ENCODE measurements at places on chromosomes 7 and 10.
A peak's percentile ranks its signal among the peaks of the same experiment; 100 is the strongest.

- DNase-seq, result no peak
Measured at GRCh38 chr10:50346942-50347341, 95.6 kb upstream of the ASAH2 start.

DNA sequence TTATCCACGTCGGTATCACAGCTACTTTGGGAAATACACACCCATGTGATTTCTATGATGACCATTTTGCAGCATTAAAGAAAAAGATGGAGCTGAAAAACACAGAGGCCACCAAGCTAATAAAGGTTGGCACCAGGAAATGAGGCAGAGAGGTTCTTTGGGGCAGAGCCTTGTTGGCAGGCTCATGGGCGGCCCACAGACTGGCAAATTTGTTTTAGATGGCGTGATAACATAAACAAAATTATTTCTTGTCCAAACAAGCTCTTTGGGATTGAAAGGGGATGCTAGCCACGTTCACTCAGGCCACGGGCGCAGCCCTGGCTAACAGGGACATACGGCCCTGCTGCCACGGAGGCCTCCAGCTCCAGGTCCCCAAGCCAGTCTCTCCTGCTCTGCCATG is 135.9 kb upstream of the ZMIZ1 start:
- DNase-seq, result no peak

DNA sequence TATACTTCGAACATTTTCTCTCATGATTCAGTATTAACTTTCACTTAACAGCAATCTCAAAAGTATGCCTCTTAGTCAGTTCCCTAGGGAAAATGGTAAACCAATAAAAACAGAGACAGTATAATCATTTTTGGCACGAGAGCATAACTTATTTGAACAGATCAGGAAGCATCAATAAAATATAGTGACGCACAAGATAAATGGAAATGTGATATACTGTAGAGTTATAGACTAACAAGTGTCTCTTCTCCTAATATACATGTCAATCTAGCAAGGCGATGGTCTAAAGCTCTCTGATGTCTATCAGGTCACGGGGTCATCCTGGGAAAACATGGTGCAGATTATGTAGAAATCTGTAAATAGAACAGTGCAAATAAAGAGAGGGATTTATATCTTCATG is 131.6 kb downstream of the HGF start:
- DNase-seq, result no peak

DNA sequence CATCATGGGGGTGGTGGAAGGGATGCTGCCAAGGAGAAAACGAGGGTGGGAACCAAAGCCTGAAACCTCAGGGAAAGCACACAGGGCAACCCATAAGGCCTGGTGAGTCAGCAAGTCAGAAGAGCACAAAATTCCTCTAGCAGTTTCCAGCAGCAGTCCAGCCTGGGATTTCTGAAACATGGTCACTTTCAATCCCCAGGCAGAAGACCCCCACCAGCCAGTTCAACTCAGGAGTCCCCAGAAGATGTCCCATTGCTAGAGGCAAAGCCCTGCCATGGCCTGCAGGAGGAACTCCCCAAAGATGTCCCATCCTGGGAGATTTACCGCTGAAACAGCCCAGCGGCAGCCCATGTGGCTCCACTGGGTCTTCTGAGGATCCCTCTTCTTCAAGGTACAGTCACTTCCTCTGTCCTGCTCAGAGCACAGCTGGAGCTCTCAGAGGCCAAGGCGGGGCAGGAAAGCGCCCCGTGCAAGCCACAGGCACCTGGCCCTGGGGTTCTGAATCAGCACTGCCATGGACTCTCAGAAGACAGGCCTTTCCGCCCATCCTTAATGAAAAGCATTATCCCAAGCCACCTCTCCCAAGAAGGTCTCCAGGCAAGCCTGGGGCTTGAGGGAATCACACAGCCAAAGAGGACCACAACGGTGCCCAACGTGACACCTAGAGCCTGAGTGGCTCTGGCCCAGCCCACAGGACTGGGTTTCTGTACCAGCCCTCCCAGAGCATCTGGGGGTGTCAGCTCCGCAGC is 196.9 kb downstream of the GRID1 start:
- DNase-seq, result no peak

GRCh38 chr7:156816943-156817572 is 75.9 kb downstream of the LMBR1 start:
- no peak for DNase-seq

- DNase-seq, result no peak
Measured at GRCh38 chr7:129947049-129947448, 5.7 kb downstream of the UBE2H start.

GRCh38 chr10:47450442-47450841 is 33.5 kb downstream of the ANXA8 start:
- no peak for DNase-seq

GRCh38 chr7:25664593-25664992 is 436.3 kb upstream of the NPVF start:
- no peak for DNase-seq

- no peak for DNase-seq
Measured at GRCh38 chr7:133556553-133556952, 303.7 kb downstream of the EXOC4 start.

GRCh38 chr7:5429857-5430611 is 6.4 kb upstream of the TNRC18 start:
- DNase-seq, result peak; percentile 48

DNA sequence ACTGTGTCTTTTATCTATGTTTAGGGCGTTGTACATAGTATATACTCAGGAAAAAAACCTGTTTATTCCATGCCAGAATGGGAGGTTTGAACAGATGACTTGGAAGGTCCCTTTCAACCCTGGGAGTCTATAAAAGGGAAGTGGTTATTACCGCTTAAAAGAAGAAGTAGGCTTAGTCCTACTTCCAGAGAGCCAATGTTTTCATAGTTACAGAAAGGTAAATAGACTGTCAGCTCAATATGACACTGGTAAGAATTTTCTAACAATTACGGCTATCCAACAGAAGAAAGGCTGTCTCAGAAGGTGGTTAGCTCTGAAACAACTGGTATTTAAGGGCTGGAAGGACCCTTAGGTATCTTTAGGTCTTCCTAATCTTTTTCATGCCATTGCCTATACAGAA is 1.1 kb upstream of the TFAM start:
- no peak for DNase-seq

- peak; percentile 59 for DNase-seq
Measured at GRCh38 chr10:75530299-75530698, 98.9 kb downstream of the LRMDA start.

DNA sequence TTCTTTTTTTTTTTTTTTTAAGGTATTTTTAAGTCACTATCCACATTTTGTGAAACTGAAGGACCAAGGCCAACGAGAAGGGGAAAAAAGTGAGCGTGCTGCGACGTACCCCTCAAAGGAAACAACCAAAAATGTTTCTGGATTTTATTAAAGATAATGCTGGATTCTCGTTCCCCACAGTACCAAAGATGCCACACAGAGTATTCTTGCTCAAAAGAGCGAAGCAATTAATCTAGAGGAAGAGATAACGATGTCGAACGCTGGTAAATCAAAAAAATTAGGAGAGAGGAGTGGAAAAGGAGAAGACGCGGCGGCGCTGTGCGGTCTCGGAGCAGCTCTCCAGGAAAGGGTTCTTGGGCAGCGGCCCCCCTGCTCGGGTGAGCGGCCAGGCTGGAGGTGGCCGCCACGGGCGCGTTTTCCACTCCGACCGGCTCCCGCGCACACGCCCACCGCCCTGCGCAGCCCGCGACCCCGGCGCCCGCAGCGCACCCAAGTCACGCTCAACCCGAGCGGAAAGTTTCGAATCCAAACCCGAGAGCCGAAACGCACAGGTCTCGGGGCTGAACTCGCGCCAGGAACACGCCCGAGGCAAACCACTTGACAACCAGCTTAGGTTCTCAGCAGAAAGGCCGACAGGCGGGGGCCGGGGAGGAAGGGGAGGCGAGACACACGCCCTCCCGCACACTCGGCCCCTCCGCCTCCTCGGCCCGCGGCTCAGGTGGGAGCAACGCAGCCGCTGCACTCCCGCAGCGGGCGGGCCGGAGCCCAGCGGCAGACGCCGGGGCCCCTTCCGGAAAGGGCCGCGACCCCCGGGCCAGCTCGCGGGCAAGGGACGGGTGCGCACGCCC is 989 bp downstream of the SRPK2 start:
- DNase-seq, result peak; percentile 82

DNA sequence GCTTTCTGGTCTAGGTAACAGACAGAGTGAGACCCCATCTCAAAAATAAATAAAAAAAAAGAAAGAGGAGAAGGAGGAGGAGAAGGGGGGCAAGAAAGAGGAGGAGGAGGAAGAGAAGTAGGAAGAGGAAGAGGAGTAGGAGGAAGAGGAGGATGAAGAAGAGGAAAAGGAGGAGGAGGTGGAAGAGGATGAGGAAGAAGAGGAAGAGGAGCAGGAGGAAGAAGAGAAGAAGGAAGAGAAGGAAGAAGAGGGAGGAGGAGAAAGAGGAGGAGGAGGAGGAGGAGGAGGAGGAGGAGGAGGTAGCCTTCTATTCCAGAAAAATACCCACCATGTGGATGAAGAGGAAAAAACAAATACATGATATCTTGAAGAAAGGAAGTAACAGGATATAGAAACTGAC is 172.1 kb downstream of the FRMD4A start:
- DNase-seq, result no peak
